ENCODE measurements at places on chromosomes 3 and 15. TPM values are rescaled to one million over a fixed set of nuclear protein-coding genes. Genes with fewer than 3 reads are reported as not detected.

TSC22D2 gene
- total RNA-seq, result 21.3 TPM

CFAP161 gene
- 7.4 TPM for total RNA-seq

ROPN1B gene
- 0.50 TPM for total RNA-seq

DNAH12 gene
- 11.2 TPM for total RNA-seq

RAD18 gene
- 12.6 TPM for total RNA-seq

CAPN3 gene
- 47.2 TPM for total RNA-seq

SLC2A2 gene
- total RNA-seq, result not detected

GRCh38 chr15:47485419-47485818, 231.9 kb upstream of the SEMA6D start:
- no peak for DNase-seq

DNA sequence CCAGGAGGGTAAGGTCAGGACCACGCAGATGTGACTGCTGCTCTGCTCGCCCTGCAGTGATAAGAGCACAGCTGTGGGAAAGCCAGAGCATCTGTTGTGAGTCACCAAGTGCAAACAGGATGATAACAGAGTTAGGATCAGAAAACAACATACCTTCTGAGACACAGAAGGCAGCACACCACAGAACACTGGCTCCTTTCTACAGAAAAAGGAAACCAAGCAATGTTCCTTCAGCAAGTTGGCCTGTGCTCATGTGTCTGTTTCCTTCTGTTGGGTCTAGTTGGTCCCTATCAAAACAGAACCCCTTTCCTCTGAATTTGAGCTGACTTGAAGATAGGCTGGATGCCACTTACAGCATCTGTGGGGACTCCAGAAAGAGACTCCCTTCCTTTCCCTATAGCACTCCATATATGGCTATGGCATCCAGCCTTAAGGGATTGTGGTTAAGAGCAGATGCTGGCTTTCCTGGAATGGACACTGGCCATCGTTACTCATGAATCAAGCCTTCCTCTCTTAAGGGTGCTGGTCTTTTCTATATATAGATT, 440.7 kb upstream of the THBS1 start:
- no peak for DNase-seq

GRCh38 chr15:42623951-42624350, 48.5 kb downstream of the STARD9 start:
- no peak for DNase-seq

DNA sequence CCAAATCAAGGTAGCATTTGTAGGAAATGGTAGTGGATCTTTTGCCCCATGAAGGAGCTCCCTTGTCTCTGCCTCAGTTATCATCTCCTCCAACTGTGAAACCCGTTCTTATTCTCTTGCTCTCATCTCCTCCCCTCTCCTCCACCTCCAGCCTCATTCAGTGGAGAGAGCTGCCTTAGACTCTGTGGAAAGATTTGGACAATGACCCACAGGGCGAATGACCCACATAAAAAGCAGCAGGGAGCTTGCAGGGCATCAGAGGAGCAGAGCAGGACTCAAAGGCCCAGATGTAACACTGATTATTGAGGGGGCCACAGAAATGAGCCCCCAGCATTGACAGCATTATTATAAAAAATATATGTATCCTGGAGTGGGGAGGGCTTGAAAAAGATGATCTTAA, 641.1 kb upstream of the CFAP20DC start:
- no peak for DNase-seq

- peak; percentile 56 for DNase-seq
Measured at GRCh38 chr3:136819392-136819730, 435 bp downstream of the SLC35G2 start.

DNA sequence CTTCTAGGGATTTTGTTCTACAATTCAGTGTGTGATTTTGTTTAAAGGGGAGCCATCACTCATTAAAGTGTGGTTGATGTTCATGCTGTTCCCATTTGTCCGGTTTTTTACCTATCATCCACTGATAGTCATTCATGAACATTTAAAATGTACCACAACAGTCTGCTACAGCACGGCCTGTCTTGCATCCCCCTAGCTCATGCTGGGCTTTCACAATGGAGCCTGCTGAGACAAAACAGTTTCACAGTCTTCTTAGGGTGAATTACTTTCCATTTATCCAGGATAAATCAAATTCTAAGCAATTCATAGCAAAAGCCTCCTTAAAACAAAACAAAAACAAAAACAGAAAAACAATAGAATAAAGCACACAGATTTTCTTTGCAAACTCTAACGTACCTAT, 627.2 kb downstream of the CADM2 start:
- no peak for DNase-seq

- no peak for DNase-seq
Measured at GRCh38 chr3:19994796-19995195, 17.3 kb downstream of the PP2D1 start.

DNA sequence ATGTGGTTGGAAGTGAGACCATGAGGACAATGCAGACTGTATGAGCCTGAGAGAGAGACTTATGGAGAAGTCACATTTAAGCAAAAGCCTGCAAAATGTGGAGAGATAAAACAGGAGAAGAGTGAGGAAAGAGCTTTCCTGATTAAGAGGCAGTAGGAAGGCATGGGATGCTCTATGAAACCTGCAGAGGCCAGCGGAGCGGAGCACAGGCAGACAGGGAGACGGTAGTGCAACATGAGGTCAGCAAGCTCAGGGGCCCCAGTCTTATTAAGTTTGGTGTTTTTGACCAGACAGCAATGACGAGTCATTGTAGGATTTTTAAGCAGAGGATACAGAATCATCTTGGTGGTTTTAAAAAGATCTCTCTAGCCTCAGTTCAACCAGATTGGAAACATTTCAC, 721.5 kb upstream of the GOLIM4 start:
- DNase-seq, result no peak

Measured in lower lobe of right lung (tissue), 2 donors.